NCI-H2081 treated with DMSO at 0.1 percent for 48 hours (cell line): ENCODE measurements at places on chromosomes 1 and 21.

DNA sequence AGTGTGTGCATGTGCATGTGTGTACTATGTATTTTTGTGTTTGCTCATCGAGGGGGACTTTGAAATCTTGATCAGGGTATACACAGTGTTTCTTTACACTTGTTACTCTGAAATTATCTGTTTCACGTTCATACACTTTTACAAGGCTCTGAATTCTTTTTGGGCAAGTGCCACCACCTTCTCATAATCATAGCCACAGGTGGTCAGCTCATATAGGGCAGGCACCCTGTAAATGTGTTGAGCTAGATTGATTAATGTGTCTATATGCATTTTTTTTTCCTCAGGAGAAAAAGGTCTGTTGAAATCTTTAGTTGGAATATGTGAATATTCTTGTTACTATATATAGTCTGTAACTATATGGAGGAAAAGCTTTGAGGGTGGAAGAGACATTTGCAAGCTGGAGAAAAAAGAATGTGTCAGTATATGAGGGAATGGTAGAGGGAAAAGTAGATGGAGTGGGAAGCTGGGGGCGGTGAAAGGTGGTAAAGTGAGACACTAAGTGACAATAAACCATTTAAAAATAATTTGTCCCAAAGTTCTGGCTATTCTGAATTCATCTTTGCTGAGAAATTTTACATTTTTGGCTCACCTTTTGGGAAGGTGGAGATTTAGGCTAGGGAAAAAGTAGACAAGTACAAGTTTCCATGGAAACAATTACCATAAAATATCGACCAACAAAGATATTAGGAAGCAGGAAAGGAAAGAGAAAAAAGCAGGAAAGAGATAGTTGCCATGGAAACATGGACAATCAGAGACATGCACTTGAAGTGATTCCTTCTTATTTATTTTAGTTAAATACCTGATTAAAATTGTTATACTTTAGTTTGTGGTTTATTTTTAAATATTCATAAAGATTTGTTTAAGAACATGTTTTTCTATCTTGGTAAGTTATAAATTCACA, 277.5 kb downstream of the PDE4B start:
- no peak for DNase-seq

- DNase-seq, result no peak
Observed at GRCh38 chr1:164719676-164720439, 160.9 kb downstream of the PBX1 start.

DNA sequence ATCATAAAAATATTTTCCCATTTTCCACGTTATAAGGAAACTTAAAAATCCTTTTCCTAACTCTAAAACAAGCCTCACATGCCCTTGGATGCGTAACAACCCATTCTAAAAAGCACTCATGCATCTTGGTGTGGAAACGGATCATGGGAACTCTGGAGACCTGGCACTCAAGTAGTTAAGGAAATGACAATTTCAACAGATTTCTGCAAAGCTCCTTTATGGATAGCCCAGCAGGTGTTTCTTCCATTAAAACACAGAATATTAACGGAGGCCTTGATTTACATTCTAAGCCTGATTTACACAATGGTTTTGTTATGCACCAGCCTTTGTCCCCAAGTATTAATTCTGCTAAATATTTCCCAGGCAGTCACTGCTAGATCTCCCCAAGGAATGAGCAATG, 12.9 kb downstream of the PARS2 start:
- no peak for DNase-seq

- no peak for DNase-seq
Observed at GRCh38 chr1:1069056-1069710, 4.9 kb downstream of the RNF223 start.

DNA sequence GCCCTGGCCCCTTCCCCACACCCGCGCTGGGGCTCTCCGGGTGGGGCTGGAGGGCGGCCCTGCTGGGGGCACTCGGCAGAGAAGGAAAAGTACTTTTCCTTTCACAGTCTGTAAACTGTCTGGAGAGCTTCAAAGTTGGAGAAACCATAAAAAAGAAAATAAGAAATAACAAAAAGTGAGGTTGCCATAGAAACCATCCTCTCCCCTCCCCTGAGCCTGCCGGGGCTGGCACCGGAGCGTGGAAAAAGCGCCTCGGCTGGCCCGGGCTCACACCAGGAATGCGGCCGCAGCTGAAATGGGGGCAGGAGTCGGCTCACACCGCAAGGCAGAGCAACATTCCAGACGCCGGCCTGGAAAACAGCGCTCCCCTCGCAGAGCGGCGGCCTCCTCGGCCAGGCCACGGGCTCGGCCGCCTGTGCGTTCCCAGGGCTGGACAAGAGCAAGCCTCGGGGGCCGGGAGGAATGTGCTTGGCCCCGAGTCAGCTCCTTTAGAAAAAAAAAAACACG, 69.2 kb downstream of the MORN1 start:
- DNase-seq, result no peak

GRCh38 chr1:81484284-81484683, 316.4 kb upstream of the ADGRL2 start:
- DNase-seq, result no peak

DNA sequence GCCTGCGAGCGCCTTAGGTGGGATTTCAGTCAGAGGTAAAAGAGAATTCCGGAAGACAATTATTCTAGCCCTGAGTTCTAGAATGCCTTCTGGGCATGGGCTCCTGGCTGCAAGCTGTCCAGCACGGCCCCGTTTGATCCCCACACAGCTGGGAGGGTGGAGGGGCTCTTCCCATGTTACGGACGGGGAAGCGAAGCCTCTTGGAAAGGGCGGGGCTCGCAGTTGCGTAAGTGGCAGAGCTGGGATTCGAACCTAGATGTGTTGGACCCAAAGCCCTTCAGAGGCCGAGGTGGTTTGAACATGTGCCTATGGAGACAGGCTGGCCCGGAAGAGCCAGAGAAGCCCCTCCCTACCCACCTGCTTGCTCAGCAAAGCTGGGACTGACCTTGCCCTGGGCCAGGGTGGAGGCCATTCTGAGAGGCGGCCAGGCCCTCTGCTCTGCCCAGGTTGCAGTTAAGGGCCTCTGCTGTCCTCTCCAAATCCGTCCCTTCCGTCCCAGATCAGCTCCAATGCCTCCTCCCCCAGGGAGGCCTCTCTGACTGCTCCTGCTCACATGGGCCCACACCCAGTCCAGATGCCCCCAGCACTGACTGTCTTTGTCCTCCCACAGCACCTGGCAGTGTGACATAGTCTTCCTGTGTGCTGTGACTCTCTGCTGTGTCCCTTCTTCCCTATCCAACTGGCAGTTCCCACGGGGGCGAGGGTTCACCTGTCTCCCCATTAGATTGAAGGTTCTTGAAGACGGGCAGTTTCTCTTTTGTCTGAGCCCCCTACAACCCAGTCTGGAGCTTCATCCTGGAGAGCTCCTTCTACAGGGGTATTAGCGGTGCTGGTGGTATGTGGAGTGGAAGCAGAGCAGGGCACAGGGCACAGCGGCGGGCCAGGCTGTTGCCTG, 1.2 kb upstream of the HSPB7 start:
- no peak for DNase-seq

DNA sequence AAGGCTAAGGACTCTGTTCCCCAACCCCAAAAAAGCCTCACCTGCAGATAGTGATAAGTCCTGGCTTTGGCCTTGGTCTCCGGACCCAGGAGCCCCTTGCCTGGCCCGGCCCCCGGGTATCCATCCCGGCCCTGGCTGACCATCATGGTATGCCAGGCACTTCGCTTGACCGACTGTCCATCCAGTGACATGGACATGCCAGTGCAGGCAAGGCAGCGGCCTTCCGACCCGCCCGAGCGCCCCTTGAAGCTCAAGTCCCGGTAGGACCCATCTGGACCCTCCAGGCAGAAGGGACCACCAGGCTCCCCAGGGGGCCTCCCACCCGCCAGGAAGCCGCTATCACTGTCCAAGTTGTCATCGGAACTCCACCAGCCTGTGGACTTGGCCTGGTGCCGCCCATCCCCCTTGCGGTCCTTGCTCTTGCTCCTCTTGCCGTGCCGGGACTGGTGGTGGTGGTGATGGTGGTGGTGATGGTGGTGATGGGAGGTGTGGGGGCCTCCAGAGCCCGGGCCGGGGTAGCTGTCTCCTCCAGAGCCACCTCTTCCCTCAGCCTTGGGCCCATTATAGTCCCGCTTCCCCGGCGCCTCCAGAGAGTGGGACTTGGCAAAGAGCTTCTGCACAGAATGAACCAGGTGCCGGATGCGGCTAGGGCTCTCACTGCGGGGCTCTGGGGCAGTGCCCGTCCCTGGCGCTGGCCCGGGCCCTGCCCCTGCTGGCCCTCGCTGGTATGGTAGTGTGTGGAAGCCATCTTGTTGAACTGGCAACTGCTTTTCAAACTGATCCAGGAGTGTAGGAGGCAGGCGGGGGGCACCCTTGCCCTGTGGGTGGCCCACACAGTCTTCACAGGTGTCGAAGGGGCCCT, 25.0 kb downstream of the DLGAP3 start:
- no peak for DNase-seq

DNA sequence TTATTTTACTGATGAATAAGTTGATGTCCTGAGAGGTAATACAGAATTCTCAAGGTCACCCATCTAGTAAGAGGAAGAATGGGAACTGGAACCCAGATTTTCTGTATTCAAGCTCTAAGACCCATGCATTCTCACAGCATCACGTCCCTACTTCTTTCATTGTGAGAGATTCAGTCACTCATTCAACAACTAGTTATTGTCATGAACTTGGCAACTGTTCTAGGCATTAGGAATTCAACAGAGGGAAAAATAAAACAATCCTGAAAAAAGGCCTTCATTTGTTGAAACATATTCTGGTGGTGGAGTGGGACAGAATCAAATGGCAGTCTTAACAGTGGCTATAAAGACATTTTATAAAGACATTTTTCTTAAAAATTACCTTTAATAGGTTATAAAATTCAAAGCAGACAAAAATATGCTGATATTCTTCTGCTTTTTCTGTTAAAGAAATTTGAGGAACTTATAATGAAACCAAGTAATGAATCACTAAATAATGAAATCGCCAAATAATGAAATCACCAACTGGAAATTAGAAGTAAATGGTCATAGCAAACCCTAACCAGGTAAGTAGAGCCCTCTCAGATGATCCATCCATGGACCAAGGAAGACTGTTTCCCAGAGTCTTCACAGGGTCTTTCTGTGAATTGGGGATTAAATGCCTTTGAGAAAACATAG, 136.5 kb upstream of the DPYD start:
- DNase-seq, result no peak

DNA sequence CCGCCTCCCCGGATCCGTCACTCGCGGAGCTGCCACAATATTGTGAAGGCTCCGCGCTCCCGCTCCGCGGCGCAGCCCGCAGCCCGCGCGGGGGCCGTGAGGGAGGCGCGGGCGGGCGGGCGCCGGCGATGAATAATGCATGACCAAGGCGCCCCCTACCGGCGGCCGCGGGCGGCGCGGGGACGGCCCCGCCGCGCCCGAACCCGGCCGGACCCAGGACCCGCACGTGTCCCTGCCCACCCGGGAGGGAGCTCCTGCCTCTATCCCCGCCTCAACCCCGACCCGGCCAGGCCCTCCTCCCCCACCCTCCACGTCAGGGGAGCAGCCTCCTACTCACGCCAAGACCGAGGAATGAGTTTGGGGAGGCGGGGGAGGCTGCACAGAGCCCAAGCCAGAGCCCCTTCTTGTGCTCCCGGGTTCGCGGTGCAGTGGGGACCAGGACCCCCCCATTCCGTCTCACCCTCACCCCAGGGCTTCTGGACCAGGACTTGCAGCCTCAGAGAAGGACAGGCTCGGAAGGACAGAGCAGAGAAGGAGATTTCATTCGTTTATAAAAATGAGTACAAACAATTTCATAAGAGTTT, 70.8 kb upstream of the CASZ1 start:
- DNase-seq, result no peak

DNA sequence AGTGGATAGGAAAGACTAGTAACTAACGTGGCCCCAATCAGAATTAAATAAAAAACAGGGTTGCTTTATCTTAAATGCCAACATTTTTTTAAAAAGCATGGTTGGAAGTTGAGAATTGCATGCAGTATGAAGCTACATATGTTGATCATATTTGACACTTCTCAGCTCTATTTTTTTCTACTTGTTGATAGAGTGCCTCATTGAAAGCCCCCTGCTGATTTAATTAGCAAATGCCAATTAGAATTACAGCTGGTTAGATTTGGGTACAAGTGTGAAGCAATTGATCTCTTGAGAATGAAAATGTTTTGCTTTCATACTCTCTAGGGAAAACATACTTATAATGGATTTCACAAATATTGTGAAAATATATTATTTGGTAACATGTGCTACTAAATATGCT, 40.5 kb downstream of the CHD1L start:
- no peak for DNase-seq

GRCh38 chr1:231376875-231377549, 38.9 kb downstream of the SPRTN start:
- DNase-seq, result no peak

GRCh38 chr1:227889863-227890405, 57.8 kb downstream of the WNT9A start:
- no peak for DNase-seq

DNA sequence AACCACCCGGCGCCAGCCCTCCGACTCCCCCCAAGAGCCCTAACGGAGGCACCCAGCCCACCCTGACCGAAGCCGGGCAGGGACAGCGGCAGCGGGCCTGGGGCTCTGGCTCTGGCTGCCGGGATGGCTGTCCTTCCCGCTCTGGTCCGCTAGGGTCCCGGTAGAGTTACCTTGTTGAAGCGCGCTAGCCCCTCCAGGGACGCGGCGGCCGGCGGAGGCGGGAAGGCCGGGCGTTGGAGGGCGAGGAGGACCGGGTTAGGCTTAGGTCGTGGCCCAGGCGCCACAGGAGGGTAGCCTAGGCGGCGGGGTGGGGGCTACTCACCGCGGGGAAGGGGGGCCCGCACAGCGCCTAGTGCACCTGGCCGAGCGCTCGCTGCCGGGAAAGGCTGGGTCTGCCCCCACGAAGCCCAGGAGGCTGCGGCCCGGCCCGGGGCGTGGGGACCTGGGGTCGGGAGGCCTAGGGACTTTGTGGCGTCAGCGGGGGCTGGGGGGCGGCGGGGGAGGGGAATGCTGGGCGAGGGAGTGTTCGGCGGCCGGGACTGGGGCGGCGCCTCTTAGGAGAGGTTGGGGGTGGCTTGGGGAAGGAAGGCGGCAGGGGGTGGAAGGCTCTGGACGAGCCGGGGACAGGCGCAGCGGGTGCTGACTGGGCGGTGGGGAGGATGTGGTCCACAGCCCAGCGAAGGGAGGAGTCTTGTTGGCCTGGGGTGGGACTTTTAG, at the start of gene TRIM17:
TSS of gene TRIM17 (minus strand) at position 645 of the 717 bp plus-strand sequence. CDS start 1,789 bp downstream, outside the sequence.
- DNase-seq, result no peak

DNA sequence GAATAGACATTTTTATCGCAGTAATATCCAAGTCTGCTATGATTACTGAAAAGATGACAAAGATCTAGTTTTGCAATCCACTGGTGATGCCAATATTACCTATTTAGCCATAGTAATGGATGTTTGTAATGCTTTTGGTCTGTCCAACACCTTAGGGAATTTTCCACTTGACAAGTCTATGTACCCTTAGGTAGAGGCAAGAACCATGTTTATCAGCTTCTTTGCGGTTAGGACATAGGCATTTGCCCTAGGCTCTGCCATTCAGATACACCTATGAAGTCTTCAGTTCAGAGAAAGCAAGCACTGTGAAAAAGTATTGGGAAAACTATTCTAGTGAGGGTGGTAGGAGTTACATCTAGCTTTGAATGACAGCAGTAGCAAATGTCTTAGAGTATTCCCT, 40.2 kb upstream of the SLC35D1 start:
- DNase-seq, result no peak

DNA sequence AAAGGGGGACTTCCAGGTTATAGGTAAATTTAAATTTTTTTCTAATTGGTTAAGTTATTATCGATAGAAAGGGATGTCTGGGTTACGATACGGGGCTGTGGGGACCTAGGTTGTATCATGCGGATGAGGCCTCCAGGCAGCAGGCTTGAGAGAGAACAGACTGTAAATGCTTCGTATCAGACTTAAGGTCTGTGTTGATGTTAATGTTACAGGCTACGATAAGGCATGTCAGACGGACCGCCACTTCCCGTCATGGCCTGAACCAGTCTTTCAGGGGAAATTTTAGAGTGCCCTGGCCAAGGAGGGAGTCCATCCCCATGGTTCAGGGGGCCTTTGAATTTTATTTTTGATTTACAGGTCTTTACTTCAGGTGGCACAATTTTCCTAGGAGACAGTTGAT, 16.7 kb downstream of the ABCG1 start:
- DNase-seq, result no peak
